ENCODE measurements at places on chromosomes 3 and 15.

DNA sequence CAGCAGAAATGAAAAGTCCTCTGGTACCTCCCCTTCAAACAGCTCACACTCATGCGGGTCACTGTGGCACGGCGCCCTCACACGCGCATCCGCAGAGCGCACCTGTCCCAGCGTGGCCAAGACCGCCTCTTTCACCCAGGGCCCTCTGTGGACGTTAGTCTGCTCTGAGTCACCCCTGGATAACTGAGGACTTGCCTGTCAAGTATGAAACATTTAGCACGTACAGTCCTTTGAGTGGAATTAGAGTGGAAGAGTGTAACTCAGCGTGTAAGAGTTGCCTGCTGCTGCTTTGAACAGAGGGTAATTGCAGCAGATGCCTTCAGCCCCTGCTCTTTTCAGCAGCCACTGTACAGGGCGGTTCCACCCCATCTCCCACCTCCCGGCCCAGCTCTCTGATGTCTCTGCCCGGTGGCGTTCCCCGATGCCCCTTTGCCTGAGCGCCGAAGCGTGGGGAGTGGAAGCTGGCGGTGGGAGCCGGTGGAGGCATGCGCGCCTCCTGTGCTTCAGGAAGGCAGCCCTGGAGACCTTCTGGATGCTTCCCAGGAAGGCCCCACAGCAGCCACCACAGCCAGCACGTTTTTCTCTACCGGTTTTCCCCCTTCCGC, 23.0 kb downstream of the CPN2 start:
- peak; percentile 49 for DNase-seq

DNA sequence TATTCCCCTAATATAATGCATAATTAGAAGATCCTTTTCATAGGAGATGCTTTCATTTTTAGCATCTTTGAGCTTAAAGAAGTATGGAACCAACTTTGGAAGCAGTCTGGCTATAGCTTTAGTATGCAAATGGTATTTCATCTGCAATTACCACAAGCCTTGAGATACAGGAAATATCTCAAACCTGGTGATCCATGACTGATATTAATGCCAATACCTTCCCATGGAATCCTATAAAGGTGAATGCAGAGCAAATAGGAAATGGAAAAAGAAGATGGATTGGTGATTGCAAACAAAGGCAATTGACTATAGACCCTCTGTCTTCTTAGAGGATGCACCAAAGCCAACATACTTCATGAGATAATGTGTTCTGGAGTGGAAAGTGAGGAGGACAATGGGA, 326.4 kb downstream of the KBTBD8 start:
- DNase-seq, result no peak

GRCh38 chr3:72947715-72948490, 48.7 kb upstream of the PPP4R2 start:
- DNase-seq, result no peak

GRCh38 chr3:167146911-167147310, 233.2 kb downstream of the ZBBX start:
- no peak for DNase-seq

DNA sequence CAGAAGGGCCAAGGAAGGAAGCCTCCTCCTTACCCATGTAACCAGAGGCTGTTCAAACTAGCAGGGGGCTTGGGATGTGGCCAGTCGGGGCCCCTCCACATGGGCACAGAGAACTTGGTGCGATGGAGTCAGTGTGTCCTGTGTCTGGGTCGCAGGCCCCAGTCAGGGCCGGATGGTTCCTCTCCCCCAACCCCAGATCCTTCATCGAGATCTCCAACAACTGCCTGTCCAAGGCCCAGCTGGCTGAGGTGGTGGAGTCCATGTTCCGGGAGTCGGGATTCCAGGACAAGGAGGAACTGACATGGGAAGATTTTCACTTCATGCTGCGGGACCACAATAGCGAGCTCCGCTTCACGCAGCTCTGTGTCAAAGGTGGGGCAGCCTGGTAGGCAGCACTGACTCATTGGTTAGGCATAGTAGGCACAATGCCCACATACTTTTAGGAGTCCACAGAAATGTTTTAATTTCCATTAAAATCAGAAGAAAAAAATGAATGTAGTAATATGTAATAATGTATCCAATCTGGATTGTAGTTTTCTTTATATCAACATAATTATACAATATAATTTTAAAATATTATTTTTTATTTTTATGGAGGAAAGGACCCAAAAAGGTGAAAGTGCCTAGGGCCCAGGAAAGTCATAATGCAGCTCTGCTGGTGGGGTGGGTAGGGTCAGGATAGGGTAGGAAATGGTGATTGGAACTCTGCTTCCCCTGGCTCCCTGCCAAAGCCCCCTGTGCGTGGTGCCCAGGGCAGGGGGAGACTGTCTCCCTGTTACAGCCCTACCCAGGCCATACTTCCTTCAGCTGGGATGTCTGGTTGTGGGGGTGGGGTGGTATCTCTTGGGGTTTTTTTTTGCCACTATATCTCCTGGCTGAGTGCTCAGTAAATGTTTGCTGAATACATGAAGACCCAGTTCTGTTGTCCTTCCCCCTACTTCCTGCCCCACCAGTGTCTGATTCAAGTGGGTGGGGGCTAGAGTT, 18.6 kb downstream of the DUOX1 start:
- DNase-seq, result no peak

DNA sequence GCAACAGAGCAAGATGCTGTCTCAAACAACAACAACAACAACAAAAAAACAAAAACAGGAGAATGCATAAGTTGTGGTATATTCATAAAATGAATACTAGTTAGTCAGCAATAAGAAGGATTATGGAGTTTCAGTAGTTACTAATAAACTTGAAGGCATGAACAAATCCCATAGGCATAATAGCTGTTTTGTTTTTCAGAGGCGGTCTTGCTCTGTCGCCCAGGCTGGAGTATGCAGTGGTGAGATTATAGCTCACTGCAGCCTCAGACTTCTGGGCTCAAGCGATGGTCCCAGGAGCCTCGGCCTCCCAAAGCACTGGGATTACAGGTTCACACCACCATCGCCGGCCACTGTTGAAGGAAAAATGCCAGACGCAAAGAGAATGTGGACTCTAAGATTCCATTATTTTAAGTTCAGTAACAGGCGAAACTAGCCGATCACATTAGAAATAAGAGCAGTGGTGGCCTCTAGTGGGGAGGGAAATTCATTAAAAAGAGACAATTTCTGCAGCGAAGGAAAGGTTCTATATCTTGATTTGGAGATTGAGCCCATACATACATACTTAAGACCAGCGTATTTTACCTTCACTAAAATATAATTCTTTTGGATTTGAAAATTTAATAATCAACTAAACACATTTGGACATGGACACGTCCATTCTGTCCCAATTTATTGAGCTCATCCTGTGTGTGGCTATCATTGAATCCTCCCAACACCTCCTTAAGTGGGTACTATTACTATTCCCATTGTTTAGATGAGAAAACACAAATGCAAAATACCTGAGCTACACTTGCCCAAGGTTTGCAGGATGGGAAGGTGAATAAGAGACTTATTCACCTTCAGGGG, 27.4 kb upstream of the HDAC11 start:
- no peak for DNase-seq

GRCh38 chr15:94792196-94792595, 560.8 kb downstream of the MCTP2 start:
- no peak for DNase-seq

DNA sequence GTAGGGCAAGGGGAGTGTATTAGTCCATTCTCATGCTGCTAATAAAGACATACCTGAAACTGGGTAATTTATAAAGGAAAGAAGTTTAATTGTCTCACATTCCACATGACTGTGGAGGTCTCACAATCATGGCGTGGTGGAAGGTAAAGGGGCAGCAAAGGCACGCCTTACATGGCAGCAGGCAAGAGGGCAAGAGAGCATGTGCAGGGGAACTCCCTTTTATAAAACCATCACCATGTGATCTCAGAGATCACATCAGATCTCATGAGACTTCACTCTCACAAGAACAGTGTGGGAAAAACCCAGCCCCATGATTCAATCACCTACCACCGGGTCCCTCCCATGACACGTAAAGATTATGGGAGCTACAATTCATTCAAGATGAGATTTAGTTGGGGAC, 41.4 kb downstream of the SUMF1 start:
- no peak for DNase-seq

- DNase-seq, result no peak
These were observed 111.7 kb downstream of the CYP19A1 start for GRCh38 chr15:51226576-51227210.

DNA sequence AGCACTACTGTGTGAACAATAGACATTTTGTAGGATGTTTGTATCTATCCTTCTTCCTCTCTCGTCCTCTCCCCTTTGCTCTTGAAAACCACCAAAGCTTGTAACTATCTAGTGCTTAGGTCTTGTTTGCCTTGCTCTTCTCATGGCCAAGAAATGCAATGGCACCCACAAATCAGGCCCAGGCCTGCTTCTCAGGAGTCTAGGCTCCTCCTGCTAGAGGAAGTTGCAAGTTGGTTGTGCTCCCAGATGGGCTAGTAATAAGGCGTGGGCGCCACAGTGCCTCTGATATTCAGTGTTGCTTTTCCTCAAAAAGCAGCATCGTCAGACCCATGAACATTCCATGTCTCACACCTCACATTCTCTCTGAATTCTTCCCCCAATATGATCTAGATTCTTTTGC, 28.7 kb downstream of the ZNF385D start:
- DNase-seq, result no peak

GRCh38 chr3:127819086-127819485, 3.2 kb downstream of the MGLL start:
- no peak for DNase-seq

- no peak for DNase-seq
These were observed 339.4 kb upstream of the CBLB start for GRCh38 chr3:106208251-106208650.

Data from 8988T (cell line).